ENCODE measurements at places on chromosomes 3 and 15. TPM values are rescaled to one million over a fixed set of nuclear protein-coding genes. Genes with fewer than 3 reads are reported as not detected.

Gene ZNF774
- 1.3 TPM for polyA plus RNA-seq

Gene ATP8B4
- polyA plus RNA-seq, result 1.2 TPM

Gene CILP
- 0.09 TPM for polyA plus RNA-seq

Gene CFAP44
- 4.9 TPM for polyA plus RNA-seq

Gene CA12
- 129 TPM for polyA plus RNA-seq

Gene STAB1
- polyA plus RNA-seq, result 0.04 TPM

Gene SEMA7A
- polyA plus RNA-seq, result 1.7 TPM

Gene GPR176
- polyA plus RNA-seq, result 8.1 TPM

Gene ARL6
- 7.3 TPM for polyA plus RNA-seq

Gene IL5RA
- not detected for polyA plus RNA-seq

Gene GOLIM4
- polyA plus RNA-seq, result 23.1 TPM

All from A549 (cell line).